ENCODE measurements at places on chromosomes 2 and 18.
A peak's percentile ranks its signal among the peaks of the same experiment; 100 is the strongest.

- DNase-seq: no peak
Measured at GRCh38 chr2:34723683-34724082, 1124.6 kb upstream of the FAM98A start.

- no peak for DNase-seq
Measured at GRCh38 chr2:102266204-102266603, 45.2 kb upstream of the IL1RL1 start.

- DNase-seq: no peak
Measured at GRCh38 chr2:219469186-219469724, 29.4 kb upstream of the GMPPA start.

GRCh38 chr18:57930476-57930875, 113.5 kb upstream of the NEDD4L start:
- DNase-seq: no peak

DNA sequence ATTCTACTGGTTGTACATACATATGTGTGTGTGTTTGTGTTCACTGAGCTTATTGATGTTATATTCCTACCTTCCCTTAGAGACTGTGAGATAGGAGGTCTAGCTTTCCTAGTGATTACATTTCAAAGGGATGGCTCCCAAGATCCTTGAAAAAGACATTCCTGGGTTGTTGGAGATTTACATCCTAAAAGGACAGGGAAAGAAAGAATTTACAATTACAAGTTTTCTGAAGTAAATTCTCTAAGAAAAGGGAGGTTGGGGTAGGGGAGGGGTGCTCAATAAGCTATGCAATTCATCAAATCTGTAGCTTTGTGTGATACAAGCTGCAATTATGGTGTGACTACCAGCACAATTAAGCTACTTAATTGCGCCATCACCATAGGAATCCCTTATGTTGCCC, 284.3 kb downstream of the NUP35 start:
- no peak for DNase-seq

- no peak for DNase-seq
Measured at GRCh38 chr2:168912466-168912865, 11.4 kb downstream of the G6PC2 start.

GRCh38 chr18:55582325-55582724, 5.7 kb downstream of the TCF4 start:
- no peak for DNase-seq

DNA sequence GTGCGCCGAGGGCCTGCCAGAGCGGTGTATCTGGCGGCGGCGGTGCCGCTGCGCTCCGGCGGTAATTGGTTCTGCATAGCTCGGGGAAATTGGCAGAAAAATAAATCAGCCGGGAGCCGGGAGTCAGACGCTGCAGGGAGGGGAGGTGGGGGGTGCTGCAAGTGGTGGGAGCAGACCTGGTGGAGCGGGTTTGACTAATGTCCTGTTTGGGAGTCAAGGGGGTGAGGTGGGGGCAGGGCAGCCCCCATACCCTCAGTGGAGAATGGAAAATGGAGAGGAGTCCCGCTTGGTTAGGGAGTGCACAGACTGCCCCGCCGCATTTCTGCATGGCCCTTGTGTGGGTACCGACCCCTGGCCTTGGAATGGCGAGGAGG, 107.3 kb downstream of the DYSF start:
- DNase-seq: no peak

DNA sequence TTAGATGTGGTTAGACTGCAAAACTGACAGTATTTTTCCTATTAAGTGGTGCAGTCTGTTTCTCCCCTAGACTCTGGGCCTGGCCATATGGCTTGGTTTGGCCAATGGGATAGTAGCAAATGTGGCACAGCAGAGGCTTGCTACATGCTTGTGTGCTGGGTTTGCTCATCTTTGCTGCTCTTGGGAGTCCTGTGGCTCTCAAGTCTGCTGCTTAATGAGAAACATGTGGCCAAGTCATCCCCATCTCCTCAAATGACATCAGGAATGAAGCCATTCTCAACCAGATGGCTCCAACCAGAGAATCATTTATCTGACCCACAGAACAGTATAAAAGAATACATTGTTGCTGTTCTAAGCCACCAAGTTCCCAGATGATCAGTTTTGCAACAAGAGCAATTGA, 57.1 kb upstream of the PAX3 start:
- no peak for DNase-seq

- no peak for DNase-seq
Measured at GRCh38 chr2:191713837-191714236, 35.9 kb downstream of the NABP1 start.

- DNase-seq: no peak
Measured at GRCh38 chr2:63555299-63555698, 33.0 kb downstream of the WDPCP start.

DNA sequence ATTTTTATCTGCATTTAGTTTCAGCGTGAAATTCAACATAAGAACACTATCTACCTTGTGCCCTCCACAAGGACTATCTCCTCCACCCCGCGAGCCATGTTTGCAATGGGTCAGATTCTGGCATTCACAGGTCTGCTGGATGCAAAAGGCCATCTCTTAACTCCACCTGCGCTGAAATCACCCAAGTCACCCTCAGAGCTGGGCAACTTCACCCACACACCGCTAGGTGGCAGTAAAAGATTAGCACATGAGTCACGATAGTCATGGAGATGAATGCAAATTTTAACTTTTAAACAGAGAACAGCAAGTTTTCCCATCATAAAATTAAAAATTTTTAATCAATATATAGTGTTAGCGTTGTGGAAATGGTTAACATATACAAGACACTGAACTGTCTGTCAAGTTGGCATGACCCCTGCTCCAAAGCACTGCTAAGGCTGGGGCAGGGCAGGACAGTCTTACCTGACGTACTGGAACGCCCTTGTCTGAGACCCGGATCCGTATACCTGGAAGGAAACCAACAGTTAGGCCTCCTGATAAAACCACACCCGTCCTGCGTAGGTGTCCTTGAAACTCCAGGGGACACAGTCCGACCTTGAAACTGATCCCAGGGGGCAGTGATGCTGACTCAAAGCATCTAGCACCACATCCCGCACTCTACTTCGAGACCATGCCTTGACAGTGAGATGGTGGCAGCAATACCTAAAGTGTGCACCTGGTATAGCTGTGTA, 89.6 kb downstream of the UXS1 start:
- DNase-seq: peak; percentile 85

GRCh38 chr18:70072678-70073077, 125.0 kb upstream of the CD226 start:
- DNase-seq: peak; percentile 27

- DNase-seq: no peak
Measured at GRCh38 chr2:31259075-31259474, 25.1 kb downstream of the EHD3 start.

DNA sequence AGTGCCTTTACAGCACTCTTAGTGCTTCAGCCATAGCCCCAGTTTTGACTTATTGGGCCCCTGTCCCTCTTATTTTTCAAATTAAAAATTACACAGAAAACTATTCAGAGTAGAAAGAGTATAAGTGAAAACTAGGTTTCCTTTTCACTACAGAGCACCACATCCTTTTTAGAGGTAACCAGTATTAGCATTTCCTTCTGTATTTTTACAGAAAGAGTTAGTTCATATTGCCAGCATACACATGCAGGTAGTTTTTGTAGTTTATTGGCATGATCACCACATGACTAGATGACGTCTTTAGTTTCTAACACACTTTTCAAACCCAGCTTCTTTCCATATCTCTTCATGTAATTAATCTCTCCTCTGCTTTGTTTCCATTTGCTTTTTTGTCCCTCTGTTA, 66.4 kb downstream of the UBE2E3 start:
- DNase-seq: no peak

- no peak for DNase-seq
Measured at GRCh38 chr18:45119876-45120275, 439.2 kb downstream of the SETBP1 start.

GRCh38 chr18:79496978-79497637, 101.4 kb downstream of the NFATC1 start:
- no peak for DNase-seq

GRCh38 chr2:5696945-5697521, 4.8 kb downstream of the SOX11 start:
- DNase-seq: no peak

- DNase-seq: no peak
Measured at GRCh38 chr2:3040496-3041140, 337.0 kb downstream of the EIPR1 start.

GRCh38 chr2:174765576-174765975, 1.3 kb upstream of the CHRNA1 start:
- DNase-seq: no peak

DNA sequence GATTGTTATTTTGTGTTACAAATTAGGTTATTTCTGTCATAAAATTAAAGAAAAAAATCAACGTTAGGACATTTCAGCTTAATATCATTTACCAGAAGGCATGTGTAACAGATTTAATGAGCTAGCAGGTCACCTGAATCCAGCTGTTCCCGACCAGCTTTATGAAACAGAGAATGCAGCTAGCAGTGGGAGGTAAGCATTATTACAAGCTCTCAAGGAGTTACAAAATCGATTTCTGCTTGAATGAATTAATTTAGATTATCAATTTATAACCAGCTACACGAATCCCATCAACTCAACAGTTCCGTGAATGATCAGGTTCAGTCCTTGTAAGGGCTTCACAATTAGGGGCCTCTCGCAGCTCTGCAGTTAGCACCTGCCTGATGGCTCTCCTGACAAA, 211.9 kb downstream of the PTGR3 start:
- no peak for DNase-seq

DNA sequence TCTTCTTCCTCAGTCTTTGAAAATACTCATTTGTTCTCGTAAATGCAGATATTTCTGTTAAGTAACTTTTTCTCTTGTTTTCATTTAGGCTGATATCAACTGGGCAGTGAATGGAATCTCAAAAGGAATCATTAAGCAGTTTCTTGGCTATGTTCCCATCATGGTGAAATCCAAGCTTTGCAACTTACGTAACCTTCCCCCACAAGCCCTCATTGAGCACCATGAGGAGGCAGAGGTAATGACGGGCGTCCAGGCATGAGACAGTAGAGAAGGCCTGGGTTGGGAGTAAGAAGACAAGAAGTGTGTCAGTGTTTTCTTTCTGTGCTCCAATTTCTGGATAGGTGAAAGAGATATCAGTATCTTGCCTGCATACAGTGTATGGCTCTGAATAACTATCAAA, 5.1 kb downstream of the POLR1B start:
- DNase-seq: no peak

GRCh38 chr18:42255908-42256765, 301.1 kb downstream of the PIK3C3 start:
- DNase-seq: no peak

- DNase-seq: no peak
Measured at GRCh38 chr18:70380915-70381896, 92.4 kb downstream of the SOCS6 start.

DNA sequence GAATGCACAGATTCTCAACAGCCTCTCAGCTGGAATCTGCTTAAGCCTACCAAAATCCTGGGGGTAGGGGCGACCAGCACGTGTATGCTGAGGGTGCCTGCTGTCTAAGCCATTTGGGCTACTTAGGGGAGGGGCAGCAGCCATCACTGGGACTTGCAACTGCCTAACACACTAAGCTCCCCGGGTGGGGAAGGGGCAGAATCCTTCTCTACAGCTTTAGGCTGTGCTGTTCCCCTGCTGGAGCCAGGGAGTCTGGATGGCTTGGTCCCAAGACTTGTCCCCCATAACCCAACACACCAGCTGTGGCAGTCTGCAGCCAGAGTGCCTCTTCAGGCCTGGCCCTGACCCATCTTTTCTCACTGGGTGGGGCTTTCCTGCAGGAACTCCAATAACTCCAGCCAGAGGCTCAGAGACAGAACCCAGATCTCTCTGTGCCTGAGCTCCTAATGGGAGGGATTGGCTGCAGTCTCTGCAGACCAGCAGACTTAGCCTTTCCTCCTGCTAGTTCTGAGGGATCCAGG, 305.4 kb upstream of the RND3 start:
- no peak for DNase-seq

GRCh38 chr2:100136310-100136709, 6.1 kb downstream of the AFF3 start:
- no peak for DNase-seq

DNA sequence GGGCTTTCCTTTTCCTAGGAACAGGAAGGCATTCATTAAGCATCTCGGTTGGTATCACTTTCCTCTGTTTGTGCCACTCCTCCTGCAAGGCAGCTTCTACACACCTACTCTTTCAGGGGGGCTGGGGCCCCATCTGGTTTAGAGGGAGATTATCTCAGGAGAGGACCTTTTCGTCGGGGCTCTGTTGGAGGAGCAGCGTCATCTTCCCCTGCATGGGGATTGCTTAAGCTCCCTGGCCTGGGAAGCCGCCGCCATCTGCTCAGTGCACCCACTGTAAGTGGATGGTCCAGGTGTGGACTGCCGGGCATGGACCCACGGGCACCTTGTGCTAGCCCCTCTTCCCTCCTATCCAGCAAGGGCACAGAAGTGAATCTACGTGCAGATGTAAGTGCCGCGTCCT, 355.3 kb upstream of the SMIM21 start:
- no peak for DNase-seq

DNA sequence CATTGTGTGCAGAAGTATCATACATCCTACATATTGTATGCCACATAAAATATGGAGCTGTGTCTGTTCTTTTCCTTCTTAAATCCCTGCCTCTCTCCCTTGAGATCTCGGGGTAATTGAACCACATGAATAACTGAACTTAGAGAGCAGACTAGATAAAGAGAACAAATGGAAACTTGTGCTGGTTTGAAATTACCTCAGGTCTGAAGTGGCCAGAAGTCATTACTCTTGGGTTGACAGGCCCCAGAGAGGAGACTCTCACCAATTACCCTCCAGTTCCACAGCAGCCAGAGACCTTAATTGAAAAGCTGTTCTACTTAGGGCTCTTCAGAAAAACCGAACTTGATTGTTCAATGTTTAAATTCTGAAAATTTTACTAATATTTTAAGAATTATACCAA, 5.0 kb upstream of the ADAM17 start:
- no peak for DNase-seq

DNA sequence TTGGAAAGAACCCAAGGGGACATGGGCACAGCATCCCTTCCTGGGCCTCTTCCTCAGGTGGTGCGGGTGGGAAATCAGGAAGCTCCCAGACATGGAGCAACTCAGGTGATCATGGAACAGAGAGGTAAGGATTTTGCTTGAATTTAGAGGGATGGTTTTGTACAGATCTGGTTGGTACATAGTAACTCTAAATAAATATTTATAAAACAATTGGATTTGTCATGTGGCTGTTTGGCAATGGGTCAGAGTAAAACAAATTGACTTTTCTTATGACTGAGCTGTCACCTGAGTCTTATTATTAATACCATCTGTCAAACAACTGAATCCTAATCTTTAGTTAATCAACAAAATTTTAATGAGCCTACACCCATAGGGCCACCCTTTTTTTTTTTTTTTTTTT, 19.4 kb upstream of the TMEM178A start:
- DNase-seq: no peak

- no peak for DNase-seq
Measured at GRCh38 chr2:169462896-169463695, 16.2 kb upstream of the BBS5 start.

Data from CD4-positive, alpha-beta T cell treated with Interleukin-2 at 100 ng/mL for 4 hours (primary cell).